ENCODE measurements at places on chromosomes 3 and 15.

DNA sequence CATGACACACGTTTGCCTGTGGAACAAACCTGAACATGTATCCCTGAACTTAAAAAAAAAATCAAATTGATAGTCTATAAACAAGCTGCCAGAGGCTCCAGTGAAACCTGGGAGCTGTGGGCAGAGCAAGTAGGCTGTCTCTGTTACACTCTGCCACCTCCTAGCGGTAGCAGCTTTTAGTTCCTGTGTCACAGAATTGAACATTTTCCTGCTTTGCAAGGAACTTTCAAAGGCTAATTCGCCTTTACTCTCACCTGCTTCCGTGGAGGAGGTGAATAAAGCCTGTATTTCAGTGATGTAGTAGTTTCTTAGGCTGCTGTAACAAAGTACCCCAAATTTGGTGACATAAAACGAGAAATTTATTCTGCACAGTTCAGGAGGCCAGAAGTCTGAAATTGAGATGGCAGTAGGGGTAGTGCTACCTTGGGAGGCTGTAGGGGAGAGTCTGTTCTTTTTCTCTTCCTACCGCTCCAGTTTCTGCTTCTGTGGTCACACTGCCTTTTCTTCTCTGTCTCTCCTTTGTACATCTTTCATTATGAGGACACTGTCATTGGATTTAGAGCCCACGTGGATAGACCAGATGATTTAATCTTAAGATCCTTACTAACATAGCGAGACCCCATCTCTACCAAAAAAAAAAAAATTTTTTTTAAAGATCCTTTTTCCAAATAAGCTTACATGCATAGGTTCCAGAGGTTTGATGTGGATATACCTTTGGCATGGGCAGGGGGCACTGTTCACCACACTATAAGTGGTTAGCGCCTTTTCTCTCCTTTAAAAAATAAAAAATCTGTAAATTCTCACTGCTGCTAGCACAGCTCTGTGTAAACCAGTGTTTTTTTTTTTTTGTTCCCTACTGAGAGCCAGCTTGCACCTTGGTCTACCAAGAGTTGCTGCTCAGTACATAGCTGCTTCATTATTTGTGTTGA lies 25.3 kb downstream of the FBXO22 start:
- DNase-seq: peak; percentile 2

DNA sequence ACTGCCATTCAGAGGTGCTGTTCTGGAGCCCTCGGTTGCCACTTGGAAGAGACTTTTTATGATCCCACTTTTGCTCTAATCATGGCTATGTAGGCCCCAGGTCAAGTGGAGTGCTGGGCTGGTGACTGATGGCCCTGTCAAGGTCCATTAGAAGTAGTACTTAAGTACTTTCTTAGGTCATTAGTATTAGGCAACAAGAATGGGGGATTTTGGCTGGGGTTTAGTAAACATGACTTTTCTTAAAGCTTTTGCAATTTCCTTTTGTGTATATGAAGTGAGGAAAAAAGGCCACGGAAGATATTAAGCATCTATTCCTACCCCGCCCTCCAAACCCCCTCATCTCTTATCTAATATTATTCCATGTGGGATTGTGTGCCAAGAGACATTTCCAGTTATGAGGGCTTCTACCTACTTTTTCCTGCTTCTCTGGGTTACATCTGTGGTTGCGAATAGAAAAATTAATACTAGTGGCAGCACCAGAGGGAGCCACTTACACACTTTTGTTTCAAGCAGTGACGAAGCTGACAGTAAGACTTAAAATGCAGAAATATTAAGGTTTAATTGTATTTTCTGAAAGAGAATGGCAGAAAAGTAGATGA lies 13.9 kb downstream of the NLGN1 start:
- DNase-seq: peak; percentile 30

GRCh38 chr3:24096695-24097290 lies 151.7 kb downstream of the NR1D2 start:
- DNase-seq: no peak

DNA sequence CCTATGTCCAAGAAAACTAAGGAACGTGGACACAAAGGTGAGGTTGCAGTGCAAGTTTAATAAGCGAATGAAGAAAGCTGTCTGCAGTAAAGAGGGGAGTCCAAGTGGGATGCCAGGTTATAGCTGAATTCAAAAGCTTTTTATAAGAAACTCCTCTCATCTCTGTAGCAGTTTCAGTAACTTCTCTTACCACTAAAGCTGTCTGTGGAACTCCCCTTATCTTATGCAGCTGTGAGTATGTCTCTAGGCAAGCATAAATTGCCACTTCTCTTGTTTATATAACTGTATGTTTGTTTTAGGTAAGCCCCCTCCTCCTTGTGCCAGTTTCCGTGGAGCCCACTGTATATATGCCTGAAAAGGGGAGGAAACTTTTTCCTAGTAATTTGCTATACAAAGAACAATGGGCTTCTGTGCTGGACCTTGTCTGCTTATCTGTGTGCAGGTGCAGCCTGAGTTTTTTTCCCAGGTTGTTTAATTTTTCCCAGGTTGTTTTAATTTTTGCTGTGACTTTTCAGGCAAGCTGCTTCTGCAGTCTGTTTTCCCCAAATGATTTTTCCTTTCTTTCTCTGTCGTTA lies 875.1 kb upstream of the EPHA6 start:
- DNase-seq: no peak

DNA sequence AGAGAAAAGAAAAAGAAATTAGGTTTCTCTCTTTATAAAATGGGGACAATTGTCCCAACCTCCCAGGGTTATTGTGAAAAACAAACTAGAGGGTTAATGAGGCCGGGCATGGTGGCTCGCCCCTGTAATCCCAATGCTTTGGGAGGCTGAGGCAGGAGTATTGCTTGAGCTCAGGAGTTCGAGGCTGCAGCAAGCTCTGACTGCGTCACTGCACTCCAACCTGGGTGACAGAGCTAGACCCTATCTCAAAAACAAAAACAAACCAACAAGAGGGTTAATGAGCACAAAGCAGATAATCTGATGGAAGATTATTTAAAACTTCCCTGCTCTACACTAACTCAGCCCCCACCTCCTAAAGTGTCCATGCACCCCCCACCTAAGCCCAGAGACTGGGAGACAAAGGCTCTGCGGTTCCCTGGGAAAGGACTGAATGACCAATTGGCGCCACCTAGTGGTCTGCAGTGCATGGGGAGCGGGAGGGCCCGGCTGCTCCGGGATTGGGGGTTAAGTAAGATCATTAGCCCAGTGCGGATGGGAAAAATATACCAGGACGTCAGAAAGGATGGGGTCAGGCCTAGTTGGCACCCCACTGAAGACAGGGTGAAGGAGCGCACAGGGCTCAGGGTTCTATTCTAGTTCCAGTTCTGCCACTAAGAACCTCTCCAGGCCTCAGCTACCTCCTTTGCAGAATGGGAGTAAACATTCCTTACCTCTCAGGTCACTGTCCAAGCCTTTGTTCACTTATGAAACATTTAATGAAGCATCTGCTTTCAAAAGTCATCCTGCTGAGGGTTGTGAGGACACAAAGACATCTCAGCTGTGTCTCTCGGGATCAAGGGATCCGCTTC lies 15.6 kb downstream of the PIF1 start:
- DNase-seq: peak; percentile 67

DNA sequence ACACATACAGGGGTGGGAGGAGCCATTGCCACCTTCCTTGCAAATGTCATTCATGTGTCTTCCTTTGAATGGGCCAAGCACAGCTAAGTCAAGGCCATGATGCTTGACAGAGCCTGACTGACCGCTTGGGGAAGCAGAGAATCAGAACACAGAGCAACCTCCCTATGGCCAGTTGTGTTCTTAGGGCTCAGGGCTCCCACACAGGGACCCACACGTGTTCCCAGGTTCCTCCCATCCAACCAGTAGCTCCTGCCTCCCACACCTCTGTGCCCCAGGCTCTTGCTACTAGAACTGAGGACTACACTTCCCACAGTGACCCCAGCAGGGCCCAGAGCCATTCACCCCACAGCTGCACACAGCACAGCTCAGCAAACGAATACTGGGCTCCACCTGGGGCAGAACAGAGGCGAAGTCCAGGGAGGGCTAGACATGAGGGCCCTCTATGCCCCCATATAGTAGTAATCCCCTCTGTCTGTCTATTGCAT lies 42.9 kb downstream of the KLF15 start:
- no peak for DNase-seq

DNA sequence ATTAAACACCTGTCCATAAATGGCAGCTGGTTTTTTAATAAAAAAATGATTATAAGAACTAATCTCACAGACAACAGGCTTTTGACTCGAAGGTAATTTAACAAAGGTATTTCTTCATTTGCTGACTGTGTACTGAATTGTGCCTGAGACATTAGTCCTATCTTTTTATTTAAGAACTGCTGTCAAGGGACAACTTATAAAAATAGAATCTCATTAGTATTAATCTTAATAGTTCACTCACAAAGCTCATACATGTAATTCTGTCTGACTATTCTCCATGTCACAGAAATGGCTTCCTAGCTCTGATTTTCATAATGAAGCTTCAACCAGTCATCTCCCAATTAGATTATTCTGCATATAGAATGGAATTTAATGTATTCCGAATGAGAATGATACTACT lies 276.9 kb upstream of the PDZRN3 start:
- DNase-seq: no peak

- DNase-seq: no peak
Measured at GRCh38 chr3:196193133-196193735, 18.0 kb downstream of the ZDHHC19 start.

DNA sequence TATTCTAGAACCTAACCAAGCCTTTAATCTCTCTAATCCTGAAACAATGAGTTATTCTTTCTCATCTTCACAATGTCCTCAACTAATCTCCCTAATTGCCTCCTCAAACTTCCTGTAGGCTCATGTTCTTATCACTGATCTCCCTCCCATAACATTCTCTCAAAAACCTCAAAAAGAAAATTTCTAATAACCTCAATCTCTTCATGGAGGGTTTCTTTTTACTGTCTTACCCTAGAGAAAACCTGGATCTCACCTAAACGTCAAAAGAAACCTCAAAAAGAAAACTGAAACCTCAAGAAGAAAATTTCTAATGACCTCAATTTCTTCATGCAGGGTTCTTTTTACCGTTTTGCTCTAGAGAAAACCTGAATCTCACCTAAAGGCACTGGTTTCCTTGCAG lies 150.2 kb downstream of the GSK3B start:
- DNase-seq: no peak

GRCh38 chr15:99174567-99175395 lies 69.9 kb downstream of the SYNM start:
- no peak for DNase-seq

DNA sequence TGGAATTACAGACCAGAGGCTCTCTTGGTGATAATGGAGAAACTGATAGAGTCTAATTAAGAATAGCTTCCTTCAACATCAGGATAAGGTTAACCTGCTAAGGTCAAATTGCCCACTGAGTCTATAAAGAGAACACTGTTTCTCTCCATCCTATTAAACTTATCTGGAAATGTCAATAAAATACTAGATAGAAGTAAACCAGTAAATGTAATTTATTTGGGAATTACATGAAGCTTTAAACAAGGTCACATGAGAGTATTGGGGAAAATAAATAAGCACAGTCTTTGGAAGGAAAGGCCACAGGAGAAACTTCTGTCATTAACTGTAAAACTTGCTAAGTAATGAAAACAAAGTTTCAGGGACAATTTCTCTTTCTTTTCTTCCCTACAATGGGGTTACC lies 118.5 kb downstream of the DPH6 start:
- no peak for DNase-seq

- DNase-seq: peak; percentile 39
Measured at GRCh38 chr15:78000091-78000926, 77.2 kb downstream of the TBC1D2B start.

DNA sequence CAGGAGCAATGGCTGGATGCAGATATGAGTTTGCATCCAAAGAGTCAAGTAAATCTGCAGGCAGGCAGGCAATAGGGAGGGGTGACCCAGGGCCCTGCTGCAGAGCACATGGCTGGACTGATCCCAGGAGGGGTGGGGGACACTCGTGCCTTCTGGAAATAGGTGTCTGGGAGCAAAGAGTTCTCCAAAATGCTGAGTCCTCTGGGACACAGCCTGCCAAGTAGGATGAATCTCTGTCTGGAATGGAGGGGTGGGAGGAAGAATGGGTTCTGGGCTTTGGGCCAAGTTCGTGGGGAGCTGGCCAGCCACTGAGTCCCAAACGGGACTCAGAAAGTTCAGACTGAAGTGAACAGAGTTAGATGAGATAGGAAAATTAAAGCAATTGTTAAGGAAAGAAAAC lies 214.5 kb downstream of the MTHFS start:
- no peak for DNase-seq

DNA sequence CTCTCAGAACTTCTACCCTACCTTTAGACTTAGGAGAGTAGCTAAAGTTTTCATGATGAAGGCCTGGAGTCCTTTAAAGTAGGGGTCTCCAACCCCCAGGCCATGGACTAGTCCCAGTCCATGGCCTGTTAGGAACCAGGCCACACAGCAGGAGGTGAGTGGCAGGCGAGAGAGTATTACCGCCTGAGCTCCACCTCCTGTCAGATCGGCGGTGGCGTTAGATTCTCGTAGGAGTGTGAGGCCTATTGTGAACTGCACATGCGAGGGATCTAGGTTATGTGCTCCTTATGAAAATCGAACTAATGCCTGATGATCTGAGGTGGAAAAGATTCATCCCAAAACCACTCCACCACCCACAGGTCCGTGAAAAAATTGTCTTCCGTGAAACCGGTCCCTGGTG lies 18.3 kb upstream of the CACNA2D3 start:
- DNase-seq: no peak

DNA sequence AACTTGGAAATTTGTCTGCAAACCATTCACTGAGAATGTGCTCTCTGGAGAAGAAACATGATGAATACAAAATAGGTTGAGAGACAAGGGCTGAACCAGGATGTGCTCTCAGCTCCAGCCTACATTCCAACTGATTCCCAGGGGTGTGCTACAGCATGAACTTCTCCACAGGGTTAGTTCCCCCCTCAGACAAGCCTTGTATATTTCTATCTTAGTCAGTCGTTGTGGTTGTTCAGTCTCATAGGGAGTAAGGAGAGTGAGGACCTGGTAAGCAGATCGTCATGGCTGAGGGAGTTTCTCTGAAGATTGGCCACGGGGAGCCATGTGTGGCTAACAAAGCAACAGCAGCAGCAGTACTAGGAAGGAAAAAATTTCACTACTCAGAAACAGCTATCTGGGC lies 919.7 kb upstream of the CADM2 start:
- DNase-seq: no peak

DNA sequence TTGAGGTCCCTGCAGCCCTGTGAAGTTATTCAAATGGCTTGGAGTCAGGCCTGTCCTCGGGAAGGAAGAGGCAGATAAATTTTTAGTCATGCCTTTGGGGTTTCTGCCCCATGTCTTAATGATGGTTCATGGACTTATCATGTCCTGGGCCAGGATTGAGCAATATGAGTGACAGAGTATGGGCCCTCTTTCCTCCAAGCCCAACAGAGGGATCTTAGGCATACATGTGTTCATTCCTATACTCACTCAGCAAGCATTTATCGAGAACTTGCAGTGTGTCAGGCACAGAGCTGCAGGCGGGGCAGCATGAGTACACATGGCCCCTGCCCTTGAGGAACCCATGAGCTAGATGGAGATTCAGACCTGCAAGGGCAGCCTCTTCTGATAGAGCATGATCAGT lies 6.2 kb downstream of the ESYT3 start:
- DNase-seq: no peak

- DNase-seq: no peak
Measured at GRCh38 chr3:30764281-30764680, 130.2 kb downstream of the GADL1 start.

- DNase-seq: peak; percentile 29
Measured at GRCh38 chr15:31197497-31198414, 96.2 kb upstream of the TRPM1 start.

GRCh38 chr3:53820084-53820483 lies 26.1 kb downstream of the CHDH start:
- no peak for DNase-seq

Measured in SHP77 (cell line).